ENCODE measurements at places on chromosomes 2 and 18. TPM values are rescaled to one million over a fixed set of nuclear protein-coding genes. Genes with fewer than 3 reads are reported as not detected.

The ANKRD62 gene
- polyA plus RNA-seq, result 0.16 TPM

The ILKAP gene
- 43.9 TPM for polyA plus RNA-seq

The GCG gene
- not detected for polyA plus RNA-seq

The SKOR2 gene
- polyA plus RNA-seq, result not detected

DNA sequence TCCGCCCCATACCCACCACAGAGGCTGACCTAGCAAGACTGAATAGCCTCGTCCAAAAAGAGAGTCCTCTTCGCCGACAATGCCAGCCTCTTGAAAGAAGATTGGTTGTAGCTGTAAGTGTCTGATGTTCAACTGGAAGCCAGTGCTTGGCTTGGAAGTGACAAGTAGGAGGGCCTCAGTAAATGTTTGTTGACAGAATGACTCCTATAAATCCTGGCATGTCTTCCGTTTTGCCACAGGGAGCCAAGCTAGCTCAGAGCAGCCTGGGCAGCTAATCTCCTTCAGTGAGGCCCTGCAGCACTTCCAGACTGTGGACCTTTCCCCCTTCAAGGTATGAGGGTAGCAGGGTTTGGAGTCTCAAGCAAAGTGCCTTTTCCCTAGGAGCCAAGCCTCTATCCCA is 14.9 kb downstream of the ELMOD3 start:
- no peak for DNase-seq
- no peaks in the 10 kb centered on the region for H3K27me3 ChIP-seq
- H3K4me1 ChIP-seq, result no peaks in the 10 kb centered on the region
- no peaks in the 10 kb centered on the region for H3K36me3 ChIP-seq
- H3K4me3 ChIP-seq, result no peak overlapping the region

- H3K4me3 ChIP-seq, result no peak overlapping the region
- no peaks in the 10 kb centered on the region for H3K27me3 ChIP-seq
- H3K4me1 ChIP-seq, result no peaks in the 10 kb centered on the region
- DNase-seq, result no peak
- H3K36me3 ChIP-seq, result no peaks in the 10 kb centered on the region
These were observed 73.0 kb downstream of the COMMD1 start for GRCh38 chr2:61978522-61978921.

DNA sequence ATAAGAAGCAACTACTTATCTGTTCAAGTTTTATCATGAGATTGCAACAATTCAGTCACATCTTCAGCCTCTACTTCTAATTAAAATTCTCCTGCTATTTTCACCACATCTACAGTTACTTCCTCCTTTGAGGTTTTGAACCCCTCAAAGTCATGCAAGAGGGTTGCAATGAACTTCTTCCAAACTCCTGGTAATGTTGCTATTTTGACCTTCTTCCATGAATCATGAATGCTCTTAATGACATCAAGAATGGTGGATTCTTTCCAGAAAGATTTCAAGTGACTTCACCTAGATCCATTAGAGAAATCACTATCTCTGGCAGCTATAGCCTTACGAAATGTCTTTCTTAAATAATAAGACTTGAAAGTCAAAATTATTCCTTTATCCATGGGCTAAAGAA is 1052.8 kb upstream of the NRXN1 start:
- no peaks in the 10 kb centered on the region for H3K36me3 ChIP-seq
- H3K4me3 ChIP-seq, result no peak overlapping the region
- no peaks in the 10 kb centered on the region for H3K4me1 ChIP-seq
- DNase-seq, result no peak
- H3K27ac ChIP-seq, result no peak overlapping the region
- no peaks in the 10 kb centered on the region for H3K27me3 ChIP-seq

- H3K27me3 ChIP-seq, result no peaks in the 10 kb centered on the region
- peaks cover 41% of the 10 kb centered on the region for H3K4me1 ChIP-seq
- H3K36me3 ChIP-seq, result peaks cover 12% of the 10 kb centered on the region
- no peak overlapping the region for H3K27ac ChIP-seq
- H3K4me3 ChIP-seq, result peak overlapping the region; percentile 58
These were observed 17.2 kb downstream of the TET3 start for GRCh38 chr2:74001781-74002504.

- no peaks in the 10 kb centered on the region for H3K27me3 ChIP-seq
- DNase-seq, result peak; percentile 24
- no peak overlapping the region for H3K27ac ChIP-seq
- no peaks in the 10 kb centered on the region for H3K36me3 ChIP-seq
These were observed 81.9 kb downstream of the EHBP1 start for GRCh38 chr2:62787386-62787785.

DNA sequence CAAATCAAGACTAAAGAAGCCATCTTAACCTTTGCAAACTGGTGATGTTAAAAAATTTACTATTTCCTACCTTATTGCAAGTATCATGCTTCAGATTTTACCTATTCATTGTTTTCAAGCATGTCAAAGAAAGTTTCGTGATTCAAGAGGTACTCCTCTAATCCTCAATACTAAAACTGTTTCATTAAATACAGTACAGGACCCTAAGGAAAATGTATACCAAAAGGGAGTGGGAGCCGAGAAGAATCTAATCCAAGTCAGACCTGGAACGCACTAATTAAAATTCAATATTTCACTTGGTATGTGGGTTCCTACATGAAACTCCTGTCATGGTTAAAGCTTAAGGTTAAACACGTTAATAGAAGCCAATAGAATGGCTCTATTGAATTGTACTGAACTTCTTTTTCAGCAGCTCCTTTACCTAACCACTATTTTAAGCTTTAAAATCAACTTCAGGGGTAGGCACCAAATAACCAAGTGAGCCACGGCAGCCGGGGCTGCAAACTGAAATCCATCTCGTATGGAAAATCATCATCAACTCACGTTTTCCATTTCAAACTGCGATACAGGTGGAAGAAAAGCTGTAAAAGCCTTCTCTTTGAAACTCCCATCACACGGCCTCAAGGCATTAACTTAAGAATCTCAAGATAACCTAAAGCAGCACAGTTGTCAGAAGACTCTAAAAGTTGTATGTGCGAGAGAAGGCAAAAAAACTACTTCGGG is 188.8 kb downstream of the ZEB2 start:
- peaks cover 6% of the 10 kb centered on the region for H3K4me1 ChIP-seq
- H3K36me3 ChIP-seq, result peaks cover 8% of the 10 kb centered on the region
- peak overlapping the region; percentile 95 for H3K27ac ChIP-seq
- no peaks in the 10 kb centered on the region for H3K27me3 ChIP-seq

DNA sequence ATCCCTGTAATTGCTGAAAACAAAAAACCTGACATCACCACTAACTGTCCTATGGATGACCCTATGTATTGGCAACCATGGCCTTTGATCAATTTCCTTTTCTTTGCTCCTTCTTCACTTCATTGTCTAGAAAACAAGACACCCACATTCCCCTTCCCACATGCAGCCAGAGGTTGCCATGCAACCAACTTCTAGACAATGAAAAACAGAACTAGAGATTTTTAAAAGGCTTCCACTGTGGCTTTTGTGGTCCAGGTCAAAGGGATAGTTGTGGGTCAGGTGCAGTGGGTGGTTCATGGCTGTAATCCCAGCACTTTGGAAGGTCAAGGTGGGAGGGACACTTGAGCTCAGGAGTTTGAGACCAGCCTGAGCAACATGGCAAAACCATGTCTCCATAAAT is 139.3 kb upstream of the DOK6 start:
- H3K4me1 ChIP-seq, result no peaks in the 10 kb centered on the region
- no peak for DNase-seq
- no peak overlapping the region for H3K27ac ChIP-seq

DNA sequence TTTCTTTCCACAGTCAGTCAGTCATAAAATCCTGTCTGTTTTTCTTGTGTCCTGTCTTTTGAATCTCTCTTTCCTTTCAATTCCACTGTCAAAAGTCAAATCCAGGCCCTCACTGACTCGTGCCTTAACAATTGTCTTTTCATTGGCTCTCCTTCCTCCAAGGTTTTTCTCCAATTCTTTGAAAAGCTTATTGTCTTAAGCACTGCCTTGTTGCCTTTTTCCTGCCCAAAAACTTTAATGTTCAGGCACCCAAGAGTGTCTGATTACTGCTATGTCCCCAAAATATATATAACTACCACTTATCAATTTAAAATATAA is 13.9 kb upstream of the SULT1C4 start:
- no peak overlapping the region for H3K27ac ChIP-seq
- H3K36me3 ChIP-seq, result no peaks in the 10 kb centered on the region
- no peaks in the 10 kb centered on the region for H3K27me3 ChIP-seq
- DNase-seq, result no peak
- no peak overlapping the region for H3K4me3 ChIP-seq
- peaks cover 14% of the 10 kb centered on the region for H3K4me1 ChIP-seq

DNA sequence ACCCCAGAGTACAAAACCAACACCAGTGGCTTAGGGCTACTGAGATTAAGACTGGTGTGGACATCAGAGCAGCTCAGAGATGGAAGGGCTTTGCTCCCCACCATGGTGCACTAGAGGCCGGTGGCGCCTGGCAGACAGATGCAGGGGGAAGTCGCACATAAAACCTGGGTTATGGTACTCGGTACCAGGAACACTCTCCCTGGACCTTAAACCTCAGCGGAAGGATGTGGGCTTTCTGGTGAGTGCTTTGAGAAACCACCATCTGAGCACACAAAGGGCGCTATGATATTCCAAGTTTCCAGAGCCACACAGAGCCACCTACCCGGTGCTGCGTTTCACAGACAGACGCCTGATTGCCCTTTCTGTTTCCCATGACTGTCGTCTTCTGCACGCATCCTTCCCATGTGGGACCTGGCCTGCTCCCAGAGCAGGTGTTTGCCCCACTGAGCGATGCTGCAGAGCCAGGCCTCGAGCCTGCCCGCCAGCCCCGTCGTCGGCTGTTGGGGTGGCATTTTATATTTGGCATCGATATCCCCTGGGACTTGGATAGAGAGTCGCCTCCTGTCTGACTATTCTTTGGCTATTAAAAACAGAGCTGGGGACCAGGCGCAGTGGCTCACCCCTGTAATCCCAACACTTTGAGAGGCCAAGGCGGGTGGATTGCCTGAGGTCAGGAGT is 89.5 kb upstream of the ODC1 start:
- H3K4me1 ChIP-seq, result no peaks in the 10 kb centered on the region
- no peak for DNase-seq
- no peaks in the 10 kb centered on the region for H3K36me3 ChIP-seq
- H3K27me3 ChIP-seq, result 0 out of 3 replicates have a peak, but pooled peaks cover 3% of the 10 kb centered on the region
- no peak overlapping the region for H3K27ac ChIP-seq

- H3K36me3 ChIP-seq, result no peaks in the 10 kb centered on the region
- no peak overlapping the region for H3K4me3 ChIP-seq
- H3K4me1 ChIP-seq, result no peaks in the 10 kb centered on the region
- no peaks in the 10 kb centered on the region for H3K27me3 ChIP-seq
These were observed 69.5 kb downstream of the GPD2 start for GRCh38 chr2:156505696-156506095.

GRCh38 chr18:46916551-46917107 is 678 bp downstream of the PIAS2 start:
- peaks cover 10% of the 10 kb centered on the region for H3K4me1 ChIP-seq
- H3K27me3 ChIP-seq, result no peaks in the 10 kb centered on the region
- no peak for DNase-seq
- H3K36me3 ChIP-seq, result no peaks in the 10 kb centered on the region

- no peak overlapping the region for H3K27ac ChIP-seq
- no peaks in the 10 kb centered on the region for H3K27me3 ChIP-seq
- DNase-seq, result no peak
- H3K4me1 ChIP-seq, result no peaks in the 10 kb centered on the region
- no peaks in the 10 kb centered on the region for H3K36me3 ChIP-seq
- H3K4me3 ChIP-seq, result no peak overlapping the region
These were observed 613.5 kb upstream of the SETBP1 start for GRCh38 chr18:44067186-44067585.

DNA sequence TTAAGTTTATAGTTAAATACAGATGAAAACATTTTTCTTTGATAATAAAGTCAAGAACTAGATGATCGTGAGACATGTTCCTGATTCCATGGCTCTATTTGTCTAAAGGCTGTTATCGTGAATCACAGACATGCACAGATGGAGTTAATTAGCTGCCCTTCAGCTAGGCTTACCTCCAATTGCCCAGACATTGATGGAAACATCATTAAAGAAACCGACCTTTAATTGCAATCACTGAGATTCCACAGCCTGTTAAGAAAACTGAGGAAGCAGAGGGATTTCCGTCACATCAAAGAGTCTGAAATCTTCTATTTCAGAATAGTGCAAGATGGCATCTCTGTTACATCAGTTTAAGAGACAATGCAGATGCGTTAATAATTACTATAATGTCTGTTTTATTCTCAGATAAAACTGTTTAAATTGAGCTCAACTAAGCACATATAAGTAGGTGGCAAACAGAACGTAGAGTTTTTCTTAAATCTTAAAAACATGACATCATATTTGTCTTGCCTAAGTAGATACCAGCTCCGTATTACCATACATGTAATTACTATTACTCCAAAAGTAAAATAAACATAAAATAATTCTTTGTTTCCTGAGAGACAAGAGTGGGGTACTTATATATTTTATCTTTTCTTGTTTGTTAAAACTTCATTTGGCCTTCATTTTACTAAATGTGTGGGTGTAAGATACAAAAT is 23.9 kb upstream of the CRACDL start:
- no peaks in the 10 kb centered on the region for H3K36me3 ChIP-seq
- H3K27me3 ChIP-seq, result peaks cover 3% of the 10 kb centered on the region
- DNase-seq, result no peak
- H3K4me1 ChIP-seq, result no peaks in the 10 kb centered on the region

DNA sequence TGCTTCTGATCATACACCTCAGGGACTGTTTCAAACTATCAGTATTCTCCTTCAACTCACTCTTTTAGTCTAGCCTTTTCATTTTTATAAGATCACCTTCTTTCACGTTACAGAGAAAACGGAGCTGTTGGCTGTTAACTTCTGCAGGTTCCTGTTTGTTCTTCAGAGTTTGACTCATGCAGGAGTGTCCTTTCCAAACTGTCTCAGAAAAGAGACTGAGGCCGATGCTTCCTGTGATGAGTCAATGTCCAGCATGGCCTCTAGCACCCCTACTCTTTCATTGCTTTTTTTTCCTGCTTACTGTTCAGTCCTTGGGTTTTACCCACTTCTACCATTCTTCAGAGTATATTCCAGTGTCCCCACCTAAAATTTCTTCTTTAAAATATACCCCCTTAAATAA is 240.8 kb upstream of the RGPD4 start:
- no peak overlapping the region for H3K27ac ChIP-seq
- no peak for DNase-seq
- H3K4me3 ChIP-seq, result no peak overlapping the region
- no peaks in the 10 kb centered on the region for H3K4me1 ChIP-seq

DNA sequence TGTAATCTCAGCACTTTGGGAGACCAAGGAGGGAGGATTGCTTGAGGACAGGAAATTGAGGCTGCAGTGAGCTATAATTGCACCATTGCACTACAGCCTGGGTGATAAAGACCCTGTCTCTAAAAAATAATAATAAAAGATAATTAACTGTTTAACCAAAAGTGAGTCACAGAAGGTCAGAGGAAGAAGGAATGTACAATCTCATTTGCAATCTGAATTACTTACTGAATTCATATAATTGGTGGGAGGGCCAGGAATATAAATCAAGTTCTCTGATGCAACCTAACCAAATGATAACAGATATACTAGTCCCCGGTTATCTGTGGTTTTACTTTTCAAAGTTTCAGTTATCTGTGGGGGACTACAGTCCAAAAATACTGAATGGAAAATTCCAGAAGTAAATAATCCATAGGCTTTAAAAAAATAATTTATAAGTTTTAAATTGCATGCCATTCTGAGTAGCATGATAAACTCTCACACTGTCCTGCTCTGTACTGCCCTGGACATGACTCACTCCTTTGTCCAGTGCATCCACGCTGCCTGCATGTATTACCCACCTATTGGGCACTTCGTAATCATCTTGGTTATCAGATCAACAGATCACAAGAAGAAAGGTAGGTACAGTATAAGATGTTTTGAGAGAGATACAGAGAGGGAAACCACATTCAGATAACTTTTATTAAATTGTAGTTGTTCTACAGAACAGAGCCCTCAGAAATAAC is 12.8 kb upstream of the MATN3 start:
- H3K4me3 ChIP-seq, result no peak overlapping the region
- no peak for DNase-seq
- H3K36me3 ChIP-seq, result peaks cover 11% of the 10 kb centered on the region
- H3K4me1 ChIP-seq, result no peaks in the 10 kb centered on the region
- no peaks in the 10 kb centered on the region for H3K27me3 ChIP-seq
